ENCODE measurements at places on chromosomes 12 and 14.

DNA sequence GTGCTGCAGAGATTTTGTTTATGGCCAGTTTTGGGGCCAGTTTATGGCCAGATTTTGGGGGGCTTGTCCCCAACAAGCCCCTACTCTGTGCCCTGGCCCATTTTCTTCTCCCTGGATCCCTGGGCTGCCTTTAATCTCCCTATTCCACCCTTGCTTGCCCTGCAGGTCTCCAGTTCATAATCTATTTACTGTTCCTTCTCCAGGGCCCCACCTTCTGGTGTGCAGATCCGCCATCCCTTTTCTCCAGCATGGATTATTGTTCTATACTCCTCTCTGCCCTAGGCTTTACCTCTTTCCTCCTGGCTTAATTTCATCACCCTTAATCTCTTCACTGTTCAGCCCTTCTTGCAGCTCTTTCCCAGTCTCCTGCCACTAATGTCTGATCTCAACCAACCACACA, 26.0 kb upstream of the NUDT4 start:
- no peak for DNase-seq

GRCh38 chr12:28479683-28480082, 289.4 kb downstream of the CCDC91 start:
- no peak for DNase-seq

DNA sequence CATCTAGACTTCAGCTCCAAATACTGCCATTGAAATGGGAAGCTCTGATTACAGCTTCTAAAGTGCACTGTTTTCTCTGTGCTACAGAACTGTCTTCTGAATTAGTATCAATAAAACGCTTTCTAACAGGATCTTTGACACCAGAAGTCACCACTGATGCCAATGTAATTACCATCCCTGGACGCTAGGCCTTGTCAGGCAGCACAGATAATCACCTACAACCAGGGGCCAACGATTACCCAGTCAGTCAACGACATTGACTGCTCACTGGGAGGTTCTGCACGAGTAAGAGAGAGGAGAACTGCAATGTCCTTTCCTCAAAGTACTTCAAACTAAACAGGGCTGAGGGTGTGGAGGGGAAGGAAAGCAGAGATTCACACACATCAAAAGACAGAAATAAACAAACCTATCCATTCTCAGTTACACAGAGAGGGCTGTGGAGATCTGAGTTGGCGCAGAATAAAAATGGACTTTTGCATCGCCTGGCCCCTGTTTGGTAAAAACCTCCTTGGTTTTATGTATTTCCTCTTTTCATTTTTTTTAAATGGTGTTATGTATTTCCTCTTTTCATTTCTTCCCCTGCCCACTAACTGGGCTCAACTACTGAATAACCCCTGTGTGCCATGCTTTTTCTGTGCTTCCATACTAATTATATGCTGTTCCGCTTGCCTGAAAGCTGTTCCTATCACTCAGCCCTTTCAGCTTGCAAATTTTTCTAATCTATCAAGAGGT, 492.2 kb downstream of the APAF1 start:
- DNase-seq: no peak

GRCh38 chr12:123243671-123244262, 10.5 kb downstream of the MTRFR start:
- DNase-seq: no peak

DNA sequence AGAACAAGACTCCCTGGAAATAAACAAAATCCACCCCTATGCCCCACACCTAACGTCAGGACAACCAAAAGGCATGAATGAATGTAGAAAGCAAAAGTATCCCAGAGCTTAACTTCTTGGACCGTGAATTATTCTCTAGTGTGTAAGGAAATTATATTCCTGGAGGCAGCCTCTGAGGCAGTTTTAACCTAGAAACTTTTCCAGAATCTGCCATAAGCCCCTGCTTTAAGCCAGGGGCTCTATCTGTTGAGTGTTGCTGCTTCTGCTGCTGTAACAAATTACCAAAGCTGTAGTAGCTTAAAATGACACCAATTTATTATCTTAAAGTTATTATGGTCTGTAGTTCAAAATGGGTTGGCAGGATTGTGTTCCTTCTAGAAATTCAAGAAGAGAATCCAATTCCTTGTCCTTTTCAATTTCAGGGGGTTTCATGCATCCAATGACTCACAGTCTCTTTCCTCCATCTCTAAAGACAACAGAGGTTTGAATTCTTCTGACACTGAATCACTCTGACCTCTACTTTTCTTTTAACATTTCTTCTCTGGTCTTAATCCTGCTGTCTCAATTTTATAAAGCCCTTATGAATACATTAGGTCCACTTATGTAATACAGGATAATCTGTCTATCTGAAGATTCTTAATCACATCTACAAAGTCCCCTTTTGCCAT, 242.7 kb downstream of the ATXN7L3B start:
- no peak for DNase-seq

- DNase-seq: no peak
Observed at GRCh38 chr14:57089901-57090300, 178.8 kb downstream of the EXOC5 start.

- DNase-seq: no peak
Observed at GRCh38 chr12:132287391-132288238, 41.8 kb downstream of the GALNT9 start.

DNA sequence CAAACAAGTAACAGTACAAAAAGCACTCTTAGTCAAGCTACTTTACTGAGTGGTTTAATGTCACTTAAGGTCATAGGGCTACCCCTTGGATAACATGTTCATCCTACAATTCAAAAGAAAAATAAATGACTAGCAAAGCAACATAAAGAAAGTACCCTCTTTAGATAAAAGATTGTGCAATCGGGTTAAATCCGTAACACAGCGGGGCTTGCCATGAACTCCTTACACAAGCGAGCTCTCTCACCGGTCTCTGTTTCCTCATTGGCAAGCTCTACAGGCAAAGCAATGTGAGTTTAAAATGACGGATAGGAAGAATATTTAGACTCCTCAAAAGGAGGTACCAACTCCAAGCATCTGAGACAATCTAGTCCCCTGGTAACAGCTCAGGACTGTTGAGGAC, 140.6 kb downstream of the EGLN3 start:
- no peak for DNase-seq

GRCh38 chr14:24086193-24086955, 7.7 kb upstream of the PCK2 start:
- DNase-seq: no peak

GRCh38 chr12:123119808-123120207, 31.1 kb downstream of the PITPNM2 start:
- peak; percentile 53 for DNase-seq

DNA sequence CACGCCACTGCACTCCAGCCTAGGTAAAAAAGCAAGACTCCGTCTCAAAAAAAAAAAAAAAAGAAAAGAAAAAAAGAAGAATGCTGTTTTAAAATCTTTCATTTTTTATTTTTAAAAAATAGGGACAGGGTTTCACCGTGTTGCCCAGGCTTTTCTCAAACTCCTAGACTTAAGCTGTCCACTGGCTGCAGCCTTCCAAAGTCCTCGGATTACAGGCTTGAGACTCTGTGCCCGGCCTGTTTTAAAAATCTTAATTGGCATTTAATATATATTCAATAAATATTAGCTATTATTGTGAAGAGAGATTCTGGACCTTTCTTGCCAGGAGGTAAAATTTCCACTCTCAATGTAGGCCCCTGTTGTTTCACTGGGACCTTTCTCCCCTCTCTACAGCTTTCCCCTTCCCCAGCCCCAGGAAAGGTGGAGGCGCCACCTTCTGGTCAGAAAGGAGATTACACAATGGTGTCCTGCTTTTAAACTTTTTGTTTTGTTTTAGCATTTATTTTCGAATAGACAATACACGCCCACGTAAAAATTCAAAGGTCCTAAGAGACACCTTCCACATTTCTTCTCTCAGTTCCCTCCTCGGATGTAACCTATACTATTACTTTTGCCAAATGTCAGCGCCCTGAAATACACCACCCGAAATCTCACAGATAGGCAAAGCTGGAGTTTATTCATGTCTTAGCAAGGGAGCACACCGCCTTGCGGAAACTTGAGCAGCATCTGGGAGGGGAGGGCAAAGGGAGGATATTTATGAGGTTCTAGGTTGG, 23.8 kb upstream of the PHC1 start:
- peak; percentile 73 for DNase-seq

- no peak for DNase-seq
Observed at GRCh38 chr14:21626491-21627230, 8.1 kb downstream of the OR10G2 start.

DNA sequence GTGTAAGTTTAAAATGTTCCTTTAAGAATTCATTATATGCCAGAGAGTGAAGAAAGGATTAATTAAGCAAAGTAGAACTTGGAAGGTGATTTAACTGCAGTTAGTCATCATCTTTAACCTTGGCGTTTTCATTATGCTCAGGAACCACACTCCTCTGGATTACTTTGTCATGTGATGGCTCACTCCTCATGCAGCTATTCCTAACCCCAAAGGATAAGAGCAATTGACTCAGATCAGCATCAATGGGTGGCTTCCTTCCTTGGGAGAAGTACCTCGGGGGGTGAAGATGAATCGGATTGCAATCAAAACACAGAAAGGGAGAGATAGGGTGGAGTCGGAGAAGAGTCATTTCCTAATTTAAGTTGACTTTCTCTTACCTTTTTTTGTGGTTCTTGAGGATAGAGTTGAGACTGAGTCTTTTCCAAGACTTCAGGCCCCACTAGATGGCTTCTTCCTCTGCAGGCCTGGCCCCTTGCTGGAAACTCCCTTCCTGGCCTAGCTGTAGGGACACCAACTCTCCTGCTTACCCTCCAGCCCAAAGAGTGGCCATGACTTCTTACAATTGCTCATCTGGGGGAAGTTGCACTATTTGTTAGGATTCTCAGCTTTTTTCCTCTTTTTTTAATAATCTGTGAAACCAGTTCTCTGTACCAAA, 238.6 kb upstream of the DDHD1 start:
- no peak for DNase-seq

- no peak for DNase-seq
Observed at GRCh38 chr12:590206-590750, 73.0 kb downstream of the NINJ2 start.

DNA sequence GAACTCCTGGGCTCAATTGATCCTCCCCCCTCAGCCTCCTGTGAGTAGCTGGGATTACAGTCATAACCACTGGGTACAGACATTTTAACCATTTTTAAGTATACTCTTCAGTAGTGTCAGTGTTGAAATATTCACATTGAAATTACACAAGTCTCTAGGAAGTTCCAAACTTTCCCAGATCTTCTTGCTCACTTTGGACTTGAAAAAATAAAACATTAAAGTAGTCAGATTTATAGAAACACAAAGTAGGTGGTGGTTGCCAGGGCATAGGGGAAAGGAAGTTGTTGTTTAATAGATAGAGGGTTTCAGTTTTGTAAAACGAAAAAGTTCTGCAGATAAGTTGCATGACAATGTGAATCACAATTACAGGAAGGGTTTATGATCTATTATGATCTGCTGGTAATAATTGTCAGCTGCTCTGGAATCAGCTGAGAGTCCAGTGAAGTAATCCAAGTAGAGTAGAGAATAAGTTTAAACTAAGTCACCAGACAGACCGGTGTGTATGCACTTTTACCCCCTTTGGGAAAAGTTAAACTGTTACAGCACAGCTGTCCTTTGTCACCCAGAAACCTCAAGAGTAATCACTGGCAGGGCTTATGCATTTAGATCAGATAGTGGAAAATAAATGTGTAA, 27.4 kb downstream of the PCNX1 start:
- no peak for DNase-seq

DNA sequence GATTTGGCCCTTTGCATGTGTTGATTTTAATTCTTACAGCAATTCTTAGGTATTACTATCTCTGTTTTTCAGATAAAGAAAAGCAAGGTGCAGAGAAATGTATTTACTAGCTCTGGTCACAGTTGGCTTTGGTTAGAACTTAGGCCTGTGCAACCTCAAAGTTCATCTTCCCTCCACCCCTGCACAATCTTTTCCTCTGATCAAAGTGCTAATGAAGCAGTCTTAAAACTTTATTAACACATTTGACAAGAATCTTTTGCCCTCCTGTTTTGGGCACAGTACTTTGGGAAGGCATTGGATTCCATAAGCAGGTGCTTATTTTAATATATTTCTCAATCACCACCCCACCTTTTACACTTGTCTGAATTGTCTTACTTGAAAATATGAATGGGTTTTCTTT, 2.7 kb downstream of the IRAK4 start:
- no peak for DNase-seq

DNA sequence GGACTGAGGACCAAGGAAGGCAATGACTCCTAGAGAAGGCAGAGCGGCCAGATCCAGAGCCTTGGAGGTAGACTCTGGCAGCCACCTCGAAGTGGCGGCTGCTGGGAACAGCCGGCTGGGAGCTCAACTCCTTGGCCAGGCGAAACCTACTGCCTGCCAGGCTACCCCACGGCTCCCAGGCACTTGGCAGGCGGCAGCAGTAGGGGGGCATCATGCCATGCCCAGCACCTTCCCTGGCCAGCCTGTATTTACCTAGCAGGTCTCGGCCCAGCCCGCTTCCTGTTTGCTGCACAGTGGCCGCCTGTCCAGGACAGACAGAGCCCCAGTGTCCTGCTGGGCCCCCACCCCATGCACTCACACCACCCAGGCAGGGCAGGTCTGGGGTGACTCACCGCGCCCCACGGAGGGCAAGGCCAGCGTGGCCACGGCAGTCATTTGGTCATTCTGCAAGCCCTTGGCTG, 10.2 kb downstream of the TRPV4 start:
- no peak for DNase-seq

Data from stimulated activated naive CD8-positive, alpha-beta T cell treated with anti-CD3 and anti-CD28 coated beads, Interleukin-15, Interleukin-2, amounts not matched to agents 100 U/mL and 50 U/mL, for 24 hours (primary cell).